HT-29 (cell line): ENCODE measurements at places on chromosomes 2 and 18. TPM values are rescaled to one million over a fixed set of nuclear protein-coding genes. Genes with fewer than 3 reads are reported as not detected.

Gene NRP2
- 1.1 and 1.2 TPM in 2 replicates for total RNA-seq

Gene GALNT13
- total RNA-seq: not detected in 2 replicates

DNA sequence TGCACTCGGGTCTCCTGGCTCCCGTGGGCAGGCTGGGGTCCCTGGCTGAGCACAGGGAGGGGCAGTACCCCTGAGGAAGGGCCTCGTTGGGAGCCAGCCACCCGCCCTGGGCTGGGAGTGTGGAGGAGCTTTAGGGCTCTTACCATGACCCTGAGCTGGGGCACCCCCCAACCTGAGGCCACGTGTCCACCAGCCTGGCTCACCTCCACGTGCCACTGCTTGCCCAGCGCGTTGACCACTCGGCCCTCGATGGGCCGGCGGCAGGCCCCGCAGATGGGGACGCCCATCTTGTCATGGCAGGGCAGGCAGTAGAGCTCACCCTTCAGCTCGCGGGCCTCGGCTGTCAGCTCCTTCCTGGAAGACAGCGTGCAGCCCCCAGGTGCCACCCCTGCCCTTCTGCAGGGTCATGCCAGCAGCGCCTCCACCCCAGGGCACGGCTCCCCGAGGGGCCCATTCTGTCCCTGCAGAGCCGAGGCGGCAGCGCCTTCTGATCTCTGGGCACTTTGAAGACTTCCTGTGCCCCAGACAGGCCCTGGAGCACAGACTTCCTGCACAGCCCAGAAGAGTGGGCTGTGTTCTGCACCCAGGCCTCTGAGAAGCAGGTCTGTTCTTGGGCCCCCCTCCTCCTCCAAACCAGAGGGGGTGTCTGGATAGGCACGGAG lies 4.0 kb upstream of the GPR17 start:
- no peak for DNase-seq

DNA sequence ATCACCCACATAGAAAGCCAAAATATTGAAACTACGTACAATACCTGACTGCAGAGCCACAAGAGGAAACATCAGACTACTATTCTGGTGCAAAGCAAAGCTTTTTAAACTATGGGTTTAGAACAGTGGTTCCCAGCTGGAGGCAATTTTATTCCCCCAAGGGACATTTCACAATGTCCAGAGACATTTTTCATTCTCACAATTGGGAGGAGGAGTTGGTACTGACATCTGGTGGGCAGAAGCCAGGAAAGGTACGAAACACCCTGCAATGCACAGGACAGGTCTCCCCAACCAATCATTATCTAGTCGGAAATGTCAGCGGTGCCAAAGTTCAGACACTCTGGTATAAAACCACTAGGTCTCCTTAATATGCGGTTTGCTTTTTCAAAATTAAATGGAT lies 88.4 kb upstream of the ARL5A start:
- DNase-seq: no peak
